ENCODE measurements at places on chromosomes 7 and 10.

DNA sequence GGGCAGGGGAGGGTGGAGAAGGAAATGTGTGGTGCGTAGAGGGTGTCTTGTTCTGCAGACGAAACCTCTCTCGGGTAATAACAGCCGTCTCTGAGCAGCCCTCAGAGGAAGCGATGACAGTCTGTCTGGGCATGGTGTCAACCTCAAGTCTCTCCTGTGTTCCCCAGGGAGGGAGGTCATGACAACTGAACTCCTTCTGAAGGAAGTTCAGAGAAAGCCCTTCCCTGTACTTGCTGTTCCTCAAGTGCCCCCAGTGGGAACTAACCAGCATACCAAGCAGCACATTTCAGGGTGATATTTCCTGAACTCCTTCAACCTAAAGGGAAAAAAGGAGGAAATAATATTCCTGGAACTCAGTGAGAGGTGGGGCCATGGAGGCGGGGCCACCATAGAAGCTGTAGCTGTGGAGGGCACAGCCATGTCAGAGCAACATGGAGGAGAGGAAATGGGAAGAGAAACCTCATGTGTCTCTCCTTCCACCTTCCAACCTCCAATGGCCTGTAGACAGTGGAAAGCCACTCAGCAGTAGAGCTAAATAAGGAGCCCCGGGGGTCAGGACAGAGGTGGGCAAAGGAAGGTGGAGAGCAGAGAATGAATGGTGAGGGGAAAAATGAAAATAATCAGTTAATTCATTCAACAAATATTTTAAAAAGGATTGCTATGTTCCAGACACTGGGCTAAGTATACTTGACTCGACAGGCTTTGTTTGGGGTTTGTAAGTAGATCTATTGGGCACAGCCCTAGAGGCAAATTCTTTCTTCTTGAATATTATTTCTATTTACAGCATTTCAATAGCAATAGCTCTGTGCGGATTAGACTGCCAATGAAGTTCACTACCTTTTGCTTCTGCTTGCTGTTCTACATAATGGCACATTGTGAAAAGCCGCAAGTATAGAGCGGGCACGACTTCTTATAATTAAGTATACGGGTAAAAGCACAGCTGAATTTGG, 61.0 kb upstream of the AOAH start:
- DNase-seq: no peak

DNA sequence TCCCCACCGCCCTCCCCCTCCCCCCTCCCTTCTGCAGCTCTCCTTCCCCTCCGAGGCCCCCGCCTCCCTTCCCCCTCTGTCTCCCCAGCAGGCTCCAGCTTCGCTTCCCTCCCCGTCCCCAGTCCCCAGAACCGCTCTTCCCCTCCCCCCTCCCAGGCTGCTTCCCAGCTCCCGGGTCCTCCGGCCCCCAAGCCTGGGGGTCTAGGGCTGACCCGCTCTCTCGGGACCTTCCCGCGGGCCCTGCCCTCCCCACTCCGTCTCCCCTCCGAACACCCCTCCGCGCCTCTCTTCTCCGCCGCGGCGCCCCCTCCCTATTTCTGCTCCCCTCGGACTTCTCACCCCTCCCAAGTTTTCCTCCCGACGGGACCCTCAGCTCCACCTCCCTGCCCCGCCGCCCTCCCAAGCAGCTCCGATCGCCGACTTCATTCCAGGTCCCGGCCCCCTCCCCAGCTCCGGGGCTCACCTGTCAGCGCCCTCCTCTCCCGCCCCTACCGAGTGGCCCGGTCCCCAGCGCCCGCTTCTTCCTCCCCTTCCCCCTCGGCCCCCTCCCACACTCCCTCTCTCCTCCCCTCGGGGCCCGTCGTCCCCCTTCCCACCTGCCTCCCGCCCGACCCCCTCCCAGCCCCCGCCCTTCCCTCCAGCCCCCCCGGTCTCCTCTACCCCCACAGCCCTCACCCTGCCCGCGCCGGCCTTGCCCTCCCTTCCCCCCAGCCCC, 990 bp downstream of the ZNF467 start:
- DNase-seq: no peak

- no peak for DNase-seq
These were observed 139.3 kb downstream of the PPP1R9A start for GRCh38 chr7:95046494-95047240.

- no peak for DNase-seq
These were observed 49.6 kb downstream of the ADARB2 start for GRCh38 chr10:1687623-1688150.

GRCh38 chr7:120521761-120522737, 249.1 kb downstream of the KCND2 start:
- no peak for DNase-seq

DNA sequence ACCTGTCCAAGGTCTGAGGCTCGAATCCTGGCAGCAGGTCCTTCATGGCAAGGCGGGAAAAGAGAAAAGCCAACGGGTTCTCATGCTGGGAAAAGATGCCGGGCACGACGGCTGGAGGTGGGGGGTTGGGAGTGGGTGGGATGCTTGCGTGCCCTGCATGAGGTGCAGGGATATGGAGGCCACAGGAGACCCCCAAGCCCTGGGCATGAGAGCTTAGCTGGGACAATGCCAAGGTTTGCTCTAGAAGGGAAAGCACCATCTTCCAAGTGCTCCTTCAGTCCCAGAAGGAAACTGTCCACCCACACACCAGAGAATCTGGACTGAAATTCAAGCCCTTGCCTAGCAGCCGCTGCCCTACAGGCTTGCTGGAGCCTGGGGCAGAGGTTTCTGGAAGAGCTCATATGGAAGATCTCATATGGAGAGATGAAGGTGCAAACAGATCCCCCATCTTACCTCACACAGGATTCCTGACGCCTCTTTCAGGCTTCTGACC, 64.3 kb downstream of the ZRANB1 start:
- no peak for DNase-seq

GRCh38 chr7:8998762-8999161, 565.4 kb downstream of the NXPH1 start:
- no peak for DNase-seq

- DNase-seq: no peak
These were observed 31.5 kb downstream of the UNC5B start for GRCh38 chr10:71243756-71244395.

- DNase-seq: no peak
These were observed 31.8 kb downstream of the CTBP2 start for GRCh38 chr10:125128397-125129075.

DNA sequence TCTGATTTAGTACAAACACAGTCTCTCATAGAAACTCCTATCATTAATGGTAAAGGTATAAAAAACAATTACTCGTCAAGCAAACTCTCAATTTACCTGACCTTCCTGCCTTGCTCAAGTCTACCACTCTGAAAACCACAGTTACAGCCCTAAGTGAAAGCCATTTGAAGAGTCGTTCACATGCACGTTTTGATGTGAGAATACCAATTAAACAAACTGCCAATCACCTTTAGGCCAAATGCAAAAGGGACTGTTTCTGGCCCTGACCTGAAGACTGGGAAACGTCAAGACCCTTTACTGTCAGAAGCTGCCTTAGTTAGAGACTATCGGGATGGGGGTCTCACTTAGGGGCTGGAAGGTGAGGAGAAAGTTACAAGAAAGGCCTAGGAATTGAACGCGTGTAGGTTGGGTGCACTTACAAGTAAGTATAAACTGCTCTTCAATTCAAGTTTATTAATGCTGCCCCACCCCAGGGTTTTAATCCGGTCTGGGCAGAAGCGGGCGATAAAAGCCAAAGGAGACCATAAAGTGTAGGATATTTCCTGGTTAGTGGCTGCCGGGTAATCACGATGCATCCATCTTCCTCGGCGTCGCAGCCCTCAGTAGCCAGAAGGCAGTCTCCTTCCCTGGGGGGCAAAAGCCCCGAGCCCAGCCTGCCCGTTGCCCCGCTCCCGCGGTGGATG, 935 bp downstream of the TM9SF3 start:
- no peak for DNase-seq

DNA sequence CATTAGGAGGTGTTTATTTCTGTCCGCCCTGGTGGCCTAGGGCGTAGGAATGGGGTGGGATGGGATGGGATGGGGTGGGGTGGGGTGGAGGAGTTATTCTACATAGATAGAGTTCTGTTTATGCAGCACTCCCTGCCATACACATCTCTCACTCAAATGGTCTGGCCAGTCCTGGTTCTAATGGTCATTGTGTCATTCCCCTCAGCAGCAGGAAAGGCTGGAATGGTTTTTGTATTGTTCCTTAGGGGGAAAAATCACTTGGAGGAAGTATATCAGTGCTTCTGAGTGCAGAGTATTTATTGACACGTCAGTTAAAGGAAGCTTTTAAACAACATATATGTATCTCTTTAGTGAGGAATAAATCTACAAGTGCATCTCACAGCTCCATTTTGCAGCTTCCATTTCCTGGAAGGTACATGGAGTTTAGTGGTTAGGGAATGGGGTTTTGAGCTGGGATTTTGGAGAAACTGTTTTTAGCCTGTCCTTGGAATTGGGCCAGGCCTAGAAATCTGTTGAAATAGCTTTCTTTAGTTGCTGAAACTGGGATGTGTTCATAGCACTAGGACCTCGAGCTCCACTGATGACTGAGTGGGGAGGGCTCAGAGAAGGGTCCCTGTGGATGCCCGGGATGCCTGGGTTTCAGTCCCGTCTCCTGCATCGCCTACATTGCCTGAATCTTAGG, 8.3 kb downstream of the TSPAN14 start:
- no peak for DNase-seq

- DNase-seq: no peak
These were observed 400.8 kb downstream of the SEMA3D start for GRCh38 chr7:84786073-84786472.

DNA sequence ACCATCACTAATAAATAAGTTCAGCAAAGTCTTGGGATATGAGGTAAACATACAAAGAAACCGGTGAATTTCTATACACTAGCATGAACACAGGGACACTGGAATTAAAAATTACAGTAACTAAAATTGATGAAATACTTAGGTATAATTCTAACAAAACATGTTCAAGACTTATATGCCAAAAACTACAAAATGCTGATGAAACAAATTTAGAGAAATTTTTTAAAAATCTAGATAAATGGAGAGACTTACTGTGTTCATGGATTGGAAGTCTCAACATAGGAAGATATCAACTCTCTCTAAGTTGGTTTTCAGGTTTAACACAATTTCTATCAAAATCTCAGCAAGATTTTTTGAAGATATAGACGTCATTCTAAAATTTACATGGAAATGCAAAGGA, 128.8 kb upstream of the RET start:
- no peak for DNase-seq

DNA sequence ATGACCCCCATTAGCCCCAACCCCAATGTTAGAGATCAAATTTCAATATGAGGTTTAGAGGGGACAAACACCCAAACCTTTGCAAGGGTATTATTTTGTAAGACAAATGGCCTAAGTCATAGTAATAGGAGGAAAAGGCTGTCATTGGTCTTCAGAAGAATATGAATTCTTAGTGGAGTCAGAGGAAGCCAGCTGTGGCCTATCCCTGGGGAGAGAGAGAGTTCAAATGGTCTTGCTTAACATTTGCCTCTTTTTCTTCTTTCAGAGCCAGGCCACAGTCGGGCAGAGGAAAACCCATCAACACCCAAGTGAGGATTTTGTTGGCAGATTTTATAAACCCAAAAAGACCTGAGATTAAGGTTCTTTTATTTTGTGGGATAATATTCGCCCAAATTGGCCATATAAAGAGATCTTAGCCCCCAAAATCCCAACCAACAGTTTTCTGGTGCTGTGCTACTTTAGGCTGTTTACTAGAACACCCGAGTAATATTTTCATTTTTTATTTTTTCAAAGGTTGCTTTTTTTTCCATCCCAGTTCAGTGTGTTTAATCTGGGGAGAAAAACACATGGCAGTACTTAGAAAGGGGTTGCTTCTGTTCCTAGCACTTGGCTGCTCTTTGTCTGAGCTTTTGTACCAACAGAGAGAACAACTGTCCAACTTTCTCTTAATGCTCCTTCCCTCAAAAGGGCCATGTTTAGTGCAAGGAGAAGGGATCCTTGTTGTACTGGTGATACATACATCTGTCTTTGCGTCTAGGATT, 26.8 kb upstream of the ARMC3 start:
- no peak for DNase-seq

GRCh38 chr10:132595854-132596253, 58.3 kb downstream of the INPP5A start:
- DNase-seq: no peak

DNA sequence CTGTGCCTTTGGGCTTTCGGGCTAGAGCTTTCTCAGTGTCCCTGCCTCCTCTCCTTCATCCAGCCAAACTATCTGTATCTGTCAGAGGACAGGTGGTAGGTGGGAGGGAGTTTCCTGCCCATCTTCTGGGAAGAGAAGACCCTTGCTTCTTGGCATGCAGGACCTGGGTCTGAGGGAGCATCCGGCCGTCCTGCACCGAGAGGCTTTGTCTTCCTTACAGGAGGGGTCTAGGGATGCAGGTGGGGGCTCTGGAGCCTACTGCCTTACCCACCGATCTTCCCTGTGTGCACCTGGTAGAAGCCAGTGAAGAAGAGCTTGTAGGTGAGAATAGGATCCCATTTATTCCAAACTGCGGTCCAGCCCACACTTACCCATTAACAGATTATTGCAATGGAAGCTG, 5.8 kb upstream of the KLF6 start:
- no peak for DNase-seq

DNA sequence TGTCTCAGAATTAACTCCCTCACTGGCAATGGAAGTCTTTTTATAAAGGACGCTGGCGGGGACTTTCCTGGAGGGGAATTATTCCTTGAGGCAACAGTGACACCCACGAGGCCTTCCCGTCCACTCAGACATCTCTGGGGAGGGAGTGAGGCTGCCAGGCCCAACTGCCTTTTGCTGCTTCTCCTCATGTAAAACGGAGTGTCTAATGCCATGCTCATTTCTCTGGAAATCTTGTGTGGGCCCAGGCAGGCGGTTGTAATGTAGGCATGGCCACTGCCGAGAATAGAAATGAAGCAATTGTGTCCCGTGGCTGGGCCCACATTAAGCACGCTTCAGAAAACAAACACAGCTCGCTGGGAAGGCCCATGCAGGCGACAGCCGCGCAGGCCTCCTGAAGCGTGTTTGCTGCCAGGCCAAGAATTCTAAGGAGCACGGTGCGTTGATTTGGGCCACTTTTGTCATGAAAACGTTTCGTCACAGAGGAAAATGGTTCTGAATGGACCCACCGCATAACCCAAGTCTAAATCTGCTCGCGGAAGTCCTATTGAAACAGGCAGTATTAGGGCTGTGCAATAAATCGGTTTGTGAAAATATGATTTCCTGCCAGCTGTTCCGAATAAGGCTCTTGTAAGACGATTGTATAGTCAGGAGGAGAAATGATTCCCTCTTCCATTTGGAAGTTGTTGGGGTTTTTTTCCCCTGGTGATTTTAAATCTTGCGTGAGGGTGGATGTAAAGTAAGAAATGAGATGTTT, 104.2 kb upstream of the CHST15 start:
- DNase-seq: no peak

- no peak for DNase-seq
These were observed 30.6 kb downstream of the VIPR2 start for GRCh38 chr7:159114096-159114495.

GRCh38 chr10:63227207-63227895, 94.2 kb downstream of the NRBF2 start:
- no peak for DNase-seq

Data from activated CD4-positive, CD25-positive, alpha-beta regulatory T cell treated with anti-CD3 and anti-CD28 coated beads, Interleukin-2, amount 50 U/mL, for 72 hours (primary cell).